ENCODE measurements at places on chromosomes 2 and 18. TPM values are rescaled to one million over a fixed set of nuclear protein-coding genes. Genes with fewer than 3 reads are reported as not detected.

PRKRA gene
- total RNA-seq: 35.2 TPM

ASXL3 gene
- total RNA-seq: 8.9 TPM

- peaks cover 3% of the 10 kb centered on the region for H3K27me3 ChIP-seq
- H3K36me3 ChIP-seq: no peaks in the 10 kb centered on the region
- no peak overlapping the region for H3K4me3 ChIP-seq
- no peak overlapping the region for H3K27ac ChIP-seq
Measured at GRCh38 chr18:75809926-75810255, 382.4 kb upstream of the SMIM21 start.

- no peak overlapping the region for H3K4me3 ChIP-seq
- no peaks in the 10 kb centered on the region for H3K4me1 ChIP-seq
- no peaks in the 10 kb centered on the region for H3K27me3 ChIP-seq
- H3K36me3 ChIP-seq: no peaks in the 10 kb centered on the region
- no peak for DNase-seq
Measured at GRCh38 chr18:69808399-69808798, 139.3 kb downstream of the CD226 start.

DNA sequence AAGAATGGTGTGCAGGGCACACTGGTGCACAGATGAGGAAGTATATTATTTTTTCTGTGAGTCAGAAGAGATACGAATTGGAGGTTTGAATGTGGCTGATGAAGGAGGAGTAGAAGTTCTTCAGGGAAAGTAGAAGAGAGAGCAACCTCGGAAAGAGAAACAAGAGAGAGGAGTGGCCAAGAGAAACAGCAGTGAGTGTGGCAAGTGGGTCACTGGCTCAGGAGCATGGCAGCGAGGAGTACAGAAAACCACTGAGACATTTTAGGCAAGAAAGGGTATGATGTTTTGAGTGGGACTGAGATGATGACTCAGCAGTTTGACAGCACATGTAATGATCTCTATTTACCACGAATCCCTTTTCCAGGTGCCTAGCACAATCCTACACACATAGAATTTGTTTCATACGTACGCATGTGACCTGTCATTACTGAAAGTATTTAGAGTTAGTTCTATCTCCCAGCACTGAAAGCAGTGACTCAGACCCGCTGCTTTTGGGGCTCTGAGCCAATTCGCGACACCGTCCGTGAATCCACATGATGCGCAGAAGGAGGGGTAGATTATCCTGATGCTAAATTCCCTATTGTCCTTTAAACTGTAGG, 915.4 kb downstream of the DCDC2C start:
- no peaks in the 10 kb centered on the region for H3K36me3 ChIP-seq
- H3K27ac ChIP-seq: no peak overlapping the region
- H3K4me3 ChIP-seq: no peak overlapping the region
- no peak for DNase-seq
- no peaks in the 10 kb centered on the region for H3K27me3 ChIP-seq
- no peaks in the 10 kb centered on the region for H3K4me1 ChIP-seq
